ENCODE measurements at places on chromosomes 1 and 21. TPM values are rescaled to one million over a fixed set of nuclear protein-coding genes. Genes with fewer than 3 reads are reported as not detected.

Gene LCE1A
- total RNA-seq: not detected

Gene KCNJ9
- total RNA-seq: not detected

Gene HTR6
- total RNA-seq: not detected

Gene GPR3
- total RNA-seq: 0.32 TPM

Gene AIRE
- 2.0 TPM for total RNA-seq

Gene CGN
- total RNA-seq: 0.17 TPM

Gene PODN
- total RNA-seq: not detected

Gene OR2T29
- not detected for total RNA-seq

Gene LIPI
- not detected for total RNA-seq

Gene IL23R
- total RNA-seq: 6.8 TPM

Gene CD84
- 25.4 TPM for total RNA-seq

Gene ADAMTS4
- total RNA-seq: 2.4 TPM

Gene DIO1
- total RNA-seq: not detected

Gene TSACC
- not detected for total RNA-seq

Gene CELA2A
- total RNA-seq: not detected

Gene NTMT2
- total RNA-seq: not detected

Gene CNR2
- total RNA-seq: 0.05 TPM
